ENCODE measurements at places on chromosomes 12 and 14.

GRCh38 chr14:105647784-105648608 lies 121.6 kb downstream of the TMEM121 start:
- no peak for DNase-seq

GRCh38 chr12:92784356-92784755 lies 81.6 kb downstream of the PLEKHG7 start:
- no peak for DNase-seq

GRCh38 chr12:47155457-47156166 lies 75.9 kb upstream of the AMIGO2 start:
- no peak for DNase-seq

DNA sequence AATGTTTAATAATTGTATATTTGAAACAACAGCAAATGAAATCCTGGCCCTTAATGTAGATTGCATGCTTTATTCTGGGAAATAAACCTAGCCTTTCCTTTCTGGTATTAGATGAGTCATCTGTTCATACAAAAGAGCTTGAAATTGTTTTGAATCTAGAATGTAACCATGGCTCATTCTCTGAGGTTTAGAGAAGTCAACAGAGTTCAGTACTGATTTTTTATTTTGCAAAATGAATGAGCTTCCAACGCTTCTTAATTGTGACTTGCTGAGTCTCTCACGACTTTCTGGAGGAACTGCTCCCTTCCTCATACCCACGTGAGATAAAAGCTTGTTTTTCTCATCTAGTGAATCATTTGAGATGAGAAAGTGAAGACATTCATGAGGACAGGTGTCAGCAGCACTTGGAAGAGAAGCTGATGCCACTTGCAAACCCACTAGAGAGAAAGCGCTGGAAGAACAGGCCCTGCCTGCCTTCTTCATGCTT lies 509.6 kb downstream of the VRK1 start:
- DNase-seq: no peak

GRCh38 chr14:45361727-45362126 lies 108.7 kb upstream of the MIS18BP1 start:
- DNase-seq: no peak

DNA sequence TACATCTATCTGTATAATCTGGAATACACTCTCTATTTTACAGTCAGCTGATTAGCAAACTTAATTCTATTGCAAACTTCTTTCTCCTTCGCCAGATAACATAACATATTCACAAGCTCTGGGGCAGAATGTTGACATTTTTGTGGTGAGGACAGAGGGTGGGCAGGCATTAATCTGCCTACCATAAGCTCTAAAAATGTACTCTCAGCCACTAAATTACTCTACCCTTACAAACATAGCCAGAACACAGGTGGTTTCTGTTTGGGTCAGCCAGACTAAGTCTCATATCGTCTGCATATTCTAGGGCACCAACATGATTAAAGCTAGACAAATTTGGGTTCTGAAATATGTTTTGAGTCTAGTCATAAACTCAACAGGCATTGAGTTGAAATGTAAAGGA lies 90.1 kb downstream of the SLC6A15 start:
- DNase-seq: no peak

- no peak for DNase-seq
Measured at GRCh38 chr12:80400571-80400991, 43.5 kb upstream of the PTPRQ start.

GRCh38 chr12:11661491-11662089 lies 12.1 kb downstream of the ETV6 start:
- no peak for DNase-seq

GRCh38 chr12:4763549-4763948 lies 43.3 kb downstream of the GALNT8 start:
- no peak for DNase-seq

DNA sequence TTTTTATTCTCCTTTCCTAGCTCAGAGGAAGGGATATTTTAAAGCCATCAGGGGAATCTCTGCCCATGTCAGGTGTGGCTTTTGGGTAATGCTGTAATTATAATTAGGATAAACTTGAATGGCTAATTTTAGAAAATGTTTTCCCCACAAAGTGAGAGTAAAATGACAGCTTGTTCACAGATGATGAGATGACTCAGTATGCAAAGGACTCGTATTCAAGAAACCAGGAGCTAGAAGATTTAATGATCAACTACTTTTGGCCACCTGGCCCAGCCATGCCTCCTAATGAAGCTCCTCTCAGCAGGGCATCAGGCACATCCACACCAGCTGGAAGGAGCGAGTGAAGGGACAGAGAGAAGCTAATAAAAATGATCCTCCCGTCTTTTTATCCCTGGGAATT lies 29.0 kb upstream of the PLEKHG7 start:
- DNase-seq: no peak

DNA sequence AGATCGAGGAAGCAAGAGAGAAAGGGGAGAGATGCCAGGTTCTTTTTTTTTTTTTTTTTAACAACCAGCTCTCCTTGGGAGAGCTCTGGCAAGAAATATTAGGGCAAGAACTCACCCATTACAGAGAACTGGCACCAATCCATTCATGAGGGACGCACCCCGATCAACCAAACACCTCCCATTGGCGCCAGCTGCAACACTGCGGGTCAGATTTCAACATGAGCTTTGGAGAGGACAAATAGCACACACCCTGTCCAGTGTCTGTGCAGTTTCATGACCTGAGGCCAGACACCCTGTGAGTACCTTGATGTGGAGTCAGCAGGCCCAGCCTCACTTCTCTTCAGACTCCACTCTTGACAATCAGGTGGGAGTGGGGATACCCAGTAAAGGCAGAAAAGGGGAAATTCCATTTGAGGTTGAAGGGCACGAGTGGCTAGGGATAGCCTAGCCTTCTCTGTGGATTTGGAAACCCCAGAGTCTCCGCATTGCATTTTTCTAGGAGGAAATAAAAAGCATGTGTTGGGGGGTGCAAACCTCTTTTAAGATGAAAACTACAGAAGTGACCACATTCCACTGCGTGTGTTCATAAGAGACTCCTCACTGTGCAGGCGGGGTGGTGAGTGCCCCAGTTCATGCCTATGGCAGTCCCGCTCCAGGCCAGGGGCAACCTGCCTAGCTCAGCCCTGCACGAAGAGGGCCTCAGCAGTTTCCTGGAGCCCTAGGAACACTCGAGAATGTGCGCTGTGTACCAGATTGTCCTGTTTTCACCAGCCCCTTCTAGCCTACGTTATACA lies 42.4 kb upstream of the GPATCH2L start:
- no peak for DNase-seq

DNA sequence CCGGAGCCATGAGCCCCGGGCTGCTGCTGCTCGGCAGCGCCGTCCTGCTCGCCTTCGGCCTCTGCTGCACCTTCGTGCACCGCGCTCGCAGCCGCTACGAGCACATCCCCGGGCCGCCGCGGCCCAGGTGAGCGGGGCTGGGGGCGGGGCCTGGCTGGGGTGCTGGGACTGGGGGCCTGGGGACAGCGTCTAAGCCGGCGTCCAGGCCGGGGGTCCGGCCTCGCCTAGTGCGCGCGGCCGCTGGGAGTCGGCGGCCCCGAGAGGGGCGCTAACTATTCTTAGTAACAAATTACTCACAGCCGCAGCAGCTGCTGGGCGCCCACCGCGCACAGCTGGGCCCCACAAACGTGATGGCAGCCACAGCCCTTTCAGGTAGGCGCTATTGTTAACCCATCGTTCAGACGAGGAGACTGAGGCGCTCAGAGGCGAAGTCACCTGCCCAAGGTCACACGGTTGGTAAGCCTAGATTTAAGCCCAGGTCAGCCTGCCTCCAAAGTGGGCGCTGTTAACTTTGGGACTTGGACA lies 374 bp downstream of the CYP46A1 start:
- no peak for DNase-seq

- peak; percentile 17 for DNase-seq
Measured at GRCh38 chr12:51217133-51217967, 512 bp downstream of the POU6F1 start.

GRCh38 chr14:100714258-100714892 lies 12.3 kb upstream of the DLK1 start:
- no peak for DNase-seq

- DNase-seq: peak; percentile 50
Measured at GRCh38 chr14:105314287-105315200, at the start of gene PACS2. TSS of gene PACS2 (plus strand) at chr14:105314748. CDS start at chr14:105314919, 171 bp downstream.

DNA sequence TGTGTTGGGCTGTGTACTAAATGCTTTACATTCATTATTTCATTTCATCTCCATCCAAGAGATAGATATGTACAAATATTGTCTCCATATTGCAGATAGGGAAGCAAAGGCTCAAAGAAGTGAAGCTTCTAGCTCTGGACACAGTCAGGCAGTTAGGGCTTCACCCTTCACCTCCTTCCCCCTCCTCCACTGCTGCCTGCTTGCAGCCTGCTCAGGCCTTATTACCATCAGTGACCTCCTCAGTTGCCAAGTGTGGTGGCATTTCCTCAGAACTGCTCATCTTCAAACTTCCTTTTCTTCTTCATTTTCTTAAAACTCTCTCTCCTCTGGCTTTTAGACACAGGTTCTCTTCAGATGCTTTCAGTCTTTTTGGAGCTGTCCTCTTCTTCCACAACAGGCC lies 4.7 kb upstream of the GPATCH2L start:
- no peak for DNase-seq

- no peak for DNase-seq
Measured at GRCh38 chr12:56046027-56046780, 4.5 kb downstream of the RPS26 start.

- no peak for DNase-seq
Measured at GRCh38 chr12:857611-858010, 91.9 kb downstream of the RAD52 start.

Measured in stimulated activated CD4-positive, alpha-beta T cell treated with anti-CD3 and anti-CD28 coated beads, TNF-alpha, amount 100 ng/mL, for 48 hours (primary cell).